ENCODE measurements at places on chromosomes 2 and 18.

GRCh38 chr2:54212456-54212855 lies 43.6 kb downstream of the TSPYL6 start:
- no peak for DNase-seq

DNA sequence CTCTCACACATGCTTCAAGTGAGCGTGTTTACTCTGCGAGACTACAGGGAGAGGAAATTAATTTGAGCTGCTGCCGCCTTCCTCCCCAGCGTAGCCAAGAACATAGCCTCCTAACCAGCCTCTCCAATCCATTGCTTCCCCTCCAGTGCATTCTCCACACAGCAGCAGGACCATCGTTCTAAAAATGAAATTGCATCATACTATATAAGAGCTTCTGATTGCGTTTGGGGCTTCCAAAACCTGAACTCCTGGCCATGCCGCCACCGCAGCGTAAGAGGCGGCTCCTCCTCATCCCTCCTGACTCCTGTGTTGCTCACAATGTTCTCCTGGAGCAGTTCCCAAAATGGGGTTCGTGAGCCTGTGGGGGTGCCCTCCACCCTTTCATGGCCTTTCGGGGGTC lies 142.1 kb downstream of the MYT1L start:
- no peak for DNase-seq

DNA sequence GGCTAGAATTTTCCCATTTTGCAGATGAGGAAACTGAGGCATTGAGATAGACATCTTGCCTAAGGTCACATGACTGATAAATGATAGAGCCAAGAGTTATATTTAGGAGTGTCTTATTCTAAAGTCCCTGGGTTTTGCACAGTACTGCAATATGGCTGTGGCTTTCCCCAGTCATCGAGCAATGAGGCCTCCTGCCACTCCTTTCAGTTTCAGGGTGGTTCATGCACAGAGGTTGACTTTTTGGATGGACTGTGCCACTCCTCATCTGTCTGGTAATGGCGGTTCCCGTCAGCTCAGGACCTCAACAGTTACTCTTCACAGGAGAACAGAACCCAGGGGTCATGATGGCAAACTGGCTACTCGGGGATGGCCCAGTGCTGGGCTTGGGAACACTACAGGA lies 131.1 kb downstream of the ACKR3 start:
- no peak for DNase-seq

DNA sequence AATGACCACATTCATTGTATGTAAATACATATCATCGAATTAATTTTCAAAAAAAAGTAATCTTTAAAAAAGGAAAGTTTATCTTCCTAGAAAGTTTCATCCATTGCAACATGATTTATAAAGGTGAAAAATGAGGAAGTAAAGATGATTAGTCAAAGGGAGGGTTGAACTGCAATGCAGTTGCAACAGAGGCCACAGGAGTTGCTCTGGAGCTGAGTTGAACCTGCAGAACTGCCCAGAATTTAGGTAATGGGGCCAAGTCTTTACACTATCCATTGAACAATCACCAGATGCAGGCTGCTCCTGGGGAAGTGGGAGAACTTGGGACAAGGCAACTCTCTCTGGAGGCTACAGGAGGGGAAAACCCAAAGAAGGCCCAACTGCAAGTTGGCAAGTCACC lies 390.7 kb downstream of the METTL4 start:
- no peak for DNase-seq

- no peak for DNase-seq
Measured at GRCh38 chr2:197495433-197496134, 4.1 kb downstream of the HSPD1 start.

DNA sequence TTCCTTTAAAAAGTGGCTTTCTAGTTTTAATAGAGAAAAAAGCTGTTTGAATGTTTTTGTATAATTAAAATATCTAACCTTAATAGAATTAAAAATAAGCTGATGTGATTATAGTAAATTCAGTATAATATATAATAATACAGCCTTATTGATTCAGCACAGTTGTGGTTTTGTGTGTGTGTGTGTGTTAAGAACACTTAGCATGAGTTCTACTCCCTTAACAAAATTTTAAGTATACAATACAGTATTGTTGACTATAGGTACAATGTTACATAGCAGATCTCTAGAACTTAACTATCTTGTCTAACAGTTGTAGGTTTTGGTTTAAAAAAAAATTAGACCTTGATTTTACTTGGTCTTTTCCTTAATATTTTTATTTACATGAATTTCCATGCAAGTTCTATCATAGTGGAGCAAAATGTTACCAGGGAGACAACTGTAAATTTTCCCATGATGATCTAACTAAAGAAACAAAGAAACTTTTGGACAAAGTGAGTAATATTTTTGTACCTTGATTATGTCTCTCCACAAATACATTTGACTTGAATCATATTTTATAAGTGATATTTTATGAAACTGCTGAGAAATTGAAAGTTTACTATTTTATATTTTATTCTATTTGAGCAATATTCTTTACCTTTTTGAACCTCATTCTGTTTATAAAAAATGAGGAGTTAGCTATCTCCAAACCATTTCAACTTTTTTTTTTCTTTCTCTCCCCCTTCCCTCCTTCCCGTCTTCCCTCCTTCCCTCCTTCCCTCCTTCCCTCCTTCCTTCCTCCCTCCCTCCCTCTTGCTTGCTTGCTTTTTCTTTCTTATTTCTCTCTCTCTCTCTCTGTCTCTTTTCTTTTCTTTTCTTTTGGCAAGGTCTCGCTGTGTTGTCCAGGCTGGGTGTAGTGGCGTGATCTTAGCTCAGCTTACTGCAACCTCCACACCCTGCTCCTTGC lies 46.3 kb downstream of the ZC3H6 start:
- DNase-seq, result no peak

DNA sequence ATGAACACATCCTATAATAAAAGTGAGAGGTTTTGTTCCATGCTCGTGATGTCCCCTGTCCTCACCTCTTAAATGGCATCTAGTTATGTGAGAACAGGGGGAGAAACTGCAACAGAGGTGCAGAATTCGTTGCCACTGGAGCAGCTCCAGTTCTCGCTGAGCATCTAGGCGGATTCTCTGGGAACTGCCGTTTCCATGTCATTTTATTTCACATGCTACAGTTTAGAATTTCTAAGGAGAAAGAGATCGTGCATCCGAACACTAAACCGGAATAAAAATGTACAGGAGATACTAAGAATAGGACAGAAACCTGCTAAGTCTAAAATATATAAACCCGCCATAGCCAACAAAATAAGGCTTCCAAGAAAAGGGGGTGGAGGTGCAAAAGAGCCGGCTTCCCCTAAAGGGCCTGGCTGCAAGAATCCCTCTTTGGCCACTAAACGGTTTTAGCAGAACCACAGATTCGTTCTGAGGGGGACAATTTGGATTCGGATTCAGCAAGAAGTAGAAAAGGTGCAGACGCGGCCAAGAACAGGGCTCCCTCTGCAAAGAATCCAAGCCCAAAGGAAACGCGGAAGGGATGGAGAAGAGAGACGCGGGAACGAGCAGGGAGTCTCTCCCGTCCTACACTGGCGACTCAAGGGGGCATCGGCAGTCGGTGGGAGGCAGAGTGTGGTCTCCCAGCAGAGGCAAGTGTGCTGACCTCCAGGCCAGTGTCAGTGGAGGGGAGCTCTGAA lies 1.3 kb downstream of the TMEM163 start:
- no peak for DNase-seq

- no peak for DNase-seq
Measured at GRCh38 chr2:47798631-47799030, 15.7 kb downstream of the MSH6 start.

- no peak for DNase-seq
Measured at GRCh38 chr2:227450926-227451654, 20.9 kb upstream of the AGFG1 start.

- DNase-seq, result no peak
Measured at GRCh38 chr2:27000995-27001394, 30.6 kb downstream of the MAPRE3 start.

GRCh38 chr2:217494557-217494956 lies 508.2 kb downstream of the TNS1 start:
- no peak for DNase-seq

DNA sequence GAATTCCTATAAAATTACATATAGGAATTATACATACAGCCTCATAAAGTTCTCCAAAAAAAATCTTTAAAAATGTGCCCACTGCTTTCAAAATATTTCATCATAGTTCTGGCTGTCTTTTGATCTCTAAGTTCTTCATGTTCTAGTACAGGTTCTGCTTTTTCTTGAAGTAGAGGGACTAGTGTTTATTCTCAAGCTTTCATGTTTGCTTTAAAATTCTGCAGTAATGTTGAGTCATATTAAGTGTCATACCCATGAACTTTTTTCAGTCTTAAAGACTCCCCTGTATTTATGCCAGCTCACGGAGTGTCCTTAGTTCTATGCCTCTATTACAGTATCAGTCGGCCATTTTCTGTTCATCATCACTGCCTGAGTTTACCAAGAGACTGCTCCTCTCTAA lies 54.8 kb upstream of the CCDC141 start:
- no peak for DNase-seq

DNA sequence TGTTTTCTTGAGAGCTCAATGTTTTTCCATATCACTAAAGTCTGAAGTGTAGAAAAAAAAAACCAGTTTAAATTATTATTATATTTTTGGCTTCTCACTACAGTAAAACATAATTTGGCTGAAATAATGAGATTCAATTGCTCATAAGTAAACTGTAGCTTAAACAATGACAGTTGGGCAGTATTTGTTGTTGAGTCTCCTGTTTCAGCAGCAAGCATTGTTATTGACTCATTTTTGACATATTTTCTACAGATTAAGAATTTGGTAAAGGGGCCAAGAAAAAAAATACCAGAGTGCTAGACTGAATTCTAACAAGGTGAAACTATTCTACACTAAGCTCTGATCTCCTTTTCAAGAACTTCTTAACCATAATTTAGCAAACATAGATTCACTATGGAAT lies 2070.4 kb upstream of the CELF4 start:
- no peak for DNase-seq

DNA sequence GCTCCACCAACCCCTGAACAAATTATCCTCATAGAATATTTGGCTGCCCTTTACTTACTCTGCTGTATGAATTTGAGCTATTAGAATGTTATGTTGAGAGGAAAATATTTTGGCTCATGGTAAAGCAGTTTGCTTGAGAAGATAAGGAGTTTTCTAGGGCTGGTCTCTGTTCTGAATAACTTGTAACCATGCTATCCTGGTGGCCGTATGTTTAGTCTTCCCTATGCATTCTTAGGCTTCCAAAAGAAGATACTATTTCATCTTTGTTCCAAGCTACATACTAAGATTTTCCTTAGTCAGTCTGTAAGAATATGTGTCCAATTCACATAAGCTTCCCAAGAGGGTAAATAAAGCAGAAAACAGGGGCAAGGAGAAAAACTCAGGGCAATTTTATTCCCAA lies 1105.1 kb upstream of the PIK3C3 start:
- DNase-seq, result no peak

- DNase-seq, result no peak
Measured at GRCh38 chr2:141555876-141556470, 574.8 kb downstream of the LRP1B start.

GRCh38 chr2:36287363-36288275 lies 68.0 kb upstream of the CRIM1 start:
- DNase-seq, result no peak

DNA sequence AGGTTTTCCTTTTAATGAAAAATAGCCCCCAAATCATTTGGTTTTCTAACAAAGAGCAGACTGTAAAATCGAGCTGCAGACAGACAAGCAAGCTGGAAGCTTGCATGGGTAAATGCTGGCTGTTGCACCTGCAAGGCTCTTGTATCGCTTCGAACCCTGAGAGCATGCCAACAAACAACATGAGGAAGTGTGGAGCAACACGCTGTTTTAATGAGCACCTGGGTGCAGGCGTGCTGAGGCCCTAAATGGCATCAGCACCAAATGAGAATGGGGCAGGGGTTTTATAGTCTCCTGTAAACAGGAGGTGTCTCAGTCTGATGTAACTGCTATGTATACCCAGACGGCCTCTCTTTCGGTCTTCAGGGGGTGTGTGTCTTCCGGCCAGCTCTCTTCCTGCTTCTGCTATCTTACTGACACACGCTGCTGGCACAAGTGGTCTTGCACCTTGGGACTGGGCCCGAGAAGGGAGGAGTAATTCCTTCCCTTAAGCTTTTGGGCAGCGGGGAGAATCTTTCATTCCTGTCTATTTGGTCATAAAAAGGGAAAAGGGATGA lies 31.9 kb upstream of the CDH2 start:
- DNase-seq, result no peak

- DNase-seq, result no peak
Measured at GRCh38 chr2:17125989-17126620, 392.1 kb downstream of the RAD51AP2 start.

- DNase-seq, result no peak
Measured at GRCh38 chr2:55899881-55900280, 23.7 kb downstream of the EFEMP1 start.

GRCh38 chr2:109142416-109143210 lies 13.6 kb downstream of the SH3RF3 start:
- DNase-seq, result no peak

DNA sequence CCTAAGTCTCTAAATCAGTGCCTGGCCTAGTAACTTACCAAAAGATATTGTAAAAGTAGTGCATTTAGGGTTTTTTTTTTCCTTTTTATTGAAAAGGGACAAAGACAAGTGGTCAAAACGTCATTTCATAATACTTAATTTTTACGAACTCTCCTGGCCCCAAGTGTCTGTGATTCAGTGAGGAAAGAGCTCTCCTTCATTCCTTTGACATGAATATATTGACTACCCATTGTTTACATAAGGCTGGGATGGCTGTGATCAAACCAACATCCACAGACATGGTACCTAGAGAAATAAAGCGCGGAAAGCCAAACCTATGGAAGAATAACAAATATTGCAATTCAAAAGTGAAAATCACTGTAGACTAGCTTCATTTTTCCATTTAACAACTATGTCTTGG lies 198.4 kb downstream of the BABAM2 start:
- DNase-seq, result no peak

DNA sequence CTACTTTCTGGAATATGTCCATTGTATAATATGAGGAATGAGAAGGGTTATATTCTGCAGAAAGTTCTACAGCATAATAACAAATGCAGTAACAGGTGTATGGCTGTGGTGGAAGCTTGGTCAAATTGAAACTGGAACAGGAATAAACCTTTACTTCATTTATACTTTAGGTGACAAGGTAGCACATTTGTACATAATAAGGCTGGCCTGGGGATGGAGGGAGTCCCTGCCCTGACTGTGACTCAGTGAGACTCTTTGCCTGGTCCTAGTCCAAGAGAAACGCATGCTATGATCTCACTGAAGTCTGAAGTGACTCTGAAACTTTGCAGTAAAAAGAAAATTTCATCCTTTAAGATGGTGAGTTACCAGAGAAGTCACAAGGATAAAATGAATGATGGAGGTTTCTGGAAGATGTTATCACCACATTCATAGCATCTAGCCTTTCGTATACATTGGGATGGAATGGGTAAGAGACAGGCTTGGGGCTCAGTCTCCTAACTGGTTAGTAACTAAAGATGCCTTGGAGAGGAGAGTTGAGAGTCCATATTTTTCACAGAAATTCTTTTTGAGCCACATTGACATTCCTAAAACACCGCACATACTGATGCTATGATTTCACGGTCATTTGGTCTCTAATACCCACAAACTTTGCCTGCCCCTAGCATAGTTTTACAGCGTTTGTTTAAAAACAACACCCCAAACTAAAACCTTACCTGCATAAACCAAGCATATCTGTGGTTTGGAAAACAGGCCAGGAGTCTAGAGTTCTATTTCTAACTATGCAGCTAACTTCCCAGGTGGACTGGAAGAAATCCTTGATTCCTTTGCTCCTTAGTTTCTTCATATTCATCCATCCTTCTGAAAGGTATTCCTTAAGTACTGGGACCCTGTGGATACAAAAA lies 42.4 kb upstream of the NABP1 start:
- no peak for DNase-seq

Measured in hypothalamus (tissue), 51 donors.